ENCODE measurements at places on chromosomes 12 and 14. TPM values are rescaled to one million over a fixed set of nuclear protein-coding genes. Genes with fewer than 3 reads are reported as not detected.

DNA sequence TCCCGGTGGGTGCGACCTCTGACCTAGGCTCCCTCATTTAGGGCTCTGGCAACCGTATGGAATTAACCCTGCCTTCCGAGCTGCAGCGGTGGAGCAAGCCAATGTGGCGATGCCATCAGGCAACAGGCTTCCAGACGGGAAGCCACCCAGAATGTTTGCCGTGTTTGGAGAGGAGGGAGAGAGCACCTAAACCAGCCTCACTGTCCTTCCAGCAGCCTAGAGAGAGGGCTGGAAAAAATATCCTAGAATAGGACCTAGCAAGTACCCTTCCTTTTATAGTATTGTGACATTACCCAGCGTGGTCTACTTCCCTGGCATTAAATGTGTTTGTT is 287 bp upstream of the SLC2A13 start:
- DNase-seq, result no peak

- DNase-seq, result peak; percentile 55
These were observed at the start of gene DHRS7 for GRCh38 chr14:60164712-60165546. DHRS7 (minus strand) TSS chr14:60165398; CDS start chr14:60165309, 89 bp downstream.

KRT75 gene
- not detected for total RNA-seq

HOXC9 gene
- total RNA-seq, result not detected

- no peak for DNase-seq
These were observed 100.2 kb downstream of the EPS8 start for GRCh38 chr12:15688838-15689625.

- no peak for DNase-seq
These were observed 51.3 kb downstream of the WBP11 start for GRCh38 chr12:14751986-14752385.
